ENCODE measurements at places on chromosomes 11 and 22. TPM values are rescaled to one million over a fixed set of nuclear protein-coding genes. Genes with fewer than 3 reads are reported as not detected.

GRCh38 chr11:73759610-73760134 is 1.2 kb downstream of the RAB6A start:
- no peaks in the 10 kb centered on the region for H3K27me3 ChIP-seq
- no peaks in the 10 kb centered on the region for H3K36me3 ChIP-seq
- peak overlapping the region; percentile 89 for H3K27ac ChIP-seq
- H3K4me3 ChIP-seq: peak overlapping the region; percentile 93
- H3K4me1 ChIP-seq: peaks cover 44% of the 10 kb centered on the region

GRCh38 chr11:126951465-126951864 is 49.1 kb downstream of the KIRREL3 start:
- no peak overlapping the region for H3K4me3 ChIP-seq
- DNase-seq: no peak
- no peaks in the 10 kb centered on the region for H3K4me1 ChIP-seq
- no peaks in the 10 kb centered on the region for H3K27me3 ChIP-seq

DNA sequence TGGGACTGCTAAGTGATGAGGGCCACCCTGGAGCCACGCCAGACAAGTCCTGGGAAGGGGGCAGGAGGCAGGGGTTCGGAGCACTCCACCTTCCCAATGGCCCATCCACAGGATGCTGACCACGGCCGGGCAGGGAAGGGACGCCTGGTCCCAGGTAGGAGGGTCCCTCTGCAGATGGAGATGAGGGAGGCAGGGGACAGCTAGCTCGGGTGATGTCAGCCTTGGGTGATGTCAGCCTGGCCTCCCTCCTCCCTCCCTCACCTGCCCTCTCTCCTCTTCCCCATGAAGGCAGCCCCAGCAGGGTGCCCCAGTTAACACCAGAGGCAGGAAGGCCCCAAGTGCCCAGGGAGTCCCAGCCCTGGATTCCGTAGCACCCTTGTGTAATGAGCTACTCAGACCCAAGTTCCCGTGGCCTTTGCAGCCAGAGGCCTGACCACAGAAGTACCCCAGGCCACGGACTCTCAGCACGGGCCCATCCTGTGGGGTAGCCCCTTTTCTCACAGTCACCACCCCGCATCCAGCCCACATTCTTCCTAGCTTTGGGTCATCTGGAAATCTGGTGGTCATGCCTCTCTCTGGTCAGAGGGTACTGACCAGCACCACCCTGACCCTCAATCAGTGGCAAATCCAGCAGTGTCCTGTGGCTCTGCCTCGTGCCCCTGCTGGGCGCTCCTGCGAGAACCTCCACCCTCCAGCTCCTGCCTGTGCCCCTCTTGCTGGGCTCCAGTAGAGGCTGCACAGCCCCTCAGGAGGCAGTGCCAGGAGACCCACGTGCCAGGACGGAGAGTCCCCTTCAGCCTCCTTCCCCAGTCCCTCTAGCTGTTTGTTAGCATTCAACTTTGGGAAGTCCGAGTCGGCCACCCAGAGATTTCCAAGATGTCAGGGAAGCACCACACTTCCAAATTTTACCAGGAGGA is 47.4 kb downstream of the SHANK2 start:
- H3K27ac ChIP-seq: no peak overlapping the region
- H3K27me3 ChIP-seq: no peaks in the 10 kb centered on the region
- no peak overlapping the region for H3K4me3 ChIP-seq
- DNase-seq: no peak

GRCh38 chr22:27792452-27793161 is 8.9 kb downstream of the MN1 start:
- no peaks in the 10 kb centered on the region for H3K36me3 ChIP-seq
- H3K4me1 ChIP-seq: no peaks in the 10 kb centered on the region
- H3K4me3 ChIP-seq: no peak overlapping the region

GRCh38 chr11:125404811-125405790 is 91.0 kb downstream of the FEZ1 start:
- H3K36me3 ChIP-seq: no peaks in the 10 kb centered on the region
- H3K4me1 ChIP-seq: no peaks in the 10 kb centered on the region
- H3K4me3 ChIP-seq: no peak overlapping the region
- H3K27ac ChIP-seq: no peak overlapping the region

DNA sequence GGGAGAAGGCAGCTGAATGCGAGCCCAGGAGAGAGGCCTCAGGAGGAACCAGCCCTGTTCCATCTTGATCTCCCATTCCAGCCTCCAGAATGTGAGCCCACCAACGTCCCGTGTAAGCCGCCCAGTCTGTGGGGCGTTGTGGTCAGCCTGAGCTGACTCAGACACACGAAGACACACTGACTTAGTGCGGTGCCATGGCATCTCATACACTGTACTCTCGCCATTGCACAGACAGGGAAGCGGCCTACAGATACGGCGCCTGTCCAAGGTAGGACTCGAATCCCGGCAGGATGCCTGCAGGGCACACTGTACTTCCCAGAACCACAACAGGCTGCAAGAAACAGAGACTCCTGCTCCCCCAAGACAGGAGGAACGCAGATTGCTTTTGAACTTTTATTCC is 179.6 kb downstream of the CTTN start:
- H3K4me3 ChIP-seq: no peak overlapping the region
- H3K36me3 ChIP-seq: no peaks in the 10 kb centered on the region
- H3K27me3 ChIP-seq: no peaks in the 10 kb centered on the region
- no peak for DNase-seq
- H3K27ac ChIP-seq: no peak overlapping the region

DNA sequence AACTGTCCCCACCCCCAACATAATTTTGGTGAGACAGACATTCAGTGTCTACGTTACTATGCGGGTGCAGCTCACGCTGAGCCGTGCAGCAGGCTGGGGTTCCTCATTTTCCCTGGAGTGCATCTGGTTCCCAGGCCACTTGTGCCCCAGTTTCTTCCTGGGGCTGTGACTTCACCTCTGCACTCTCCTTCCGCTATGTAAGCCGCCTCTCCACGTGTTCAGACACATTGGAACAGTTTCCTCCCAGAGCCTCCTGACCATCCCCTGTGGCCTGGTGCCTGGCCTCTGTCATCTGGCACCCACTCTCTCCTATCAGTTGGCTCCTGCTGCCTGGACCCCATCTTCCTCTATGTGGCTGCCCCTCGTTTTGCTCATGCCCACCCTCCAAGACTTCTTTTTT is 46.2 kb upstream of the A4GALT start:
- H3K4me3 ChIP-seq: no peak overlapping the region
- peak; percentile 18 for DNase-seq

DNA sequence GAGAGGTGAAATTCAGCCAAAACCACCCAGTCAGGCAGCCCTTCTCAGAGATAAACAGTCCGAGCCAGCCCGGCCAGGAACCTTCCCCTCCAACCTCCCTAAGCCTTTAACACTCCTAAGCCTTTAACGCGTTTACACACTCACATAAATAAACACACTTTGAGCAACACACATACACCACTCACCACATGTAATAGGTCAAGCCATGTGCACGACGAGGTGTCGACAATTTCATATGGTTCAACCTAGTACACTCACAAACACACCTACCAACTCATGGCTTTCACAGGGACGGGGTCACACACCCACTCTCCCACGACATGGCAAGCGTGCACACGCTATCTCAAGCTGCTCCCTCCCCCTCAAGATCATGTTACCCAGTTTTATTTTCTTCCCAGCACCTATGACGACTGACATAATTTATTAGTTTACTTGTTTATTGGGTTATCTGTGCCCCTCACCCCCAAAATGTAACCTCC is 15.5 kb downstream of the SLC43A1 start:
- no peak overlapping the region for H3K4me3 ChIP-seq
- peaks cover 36% of the 10 kb centered on the region for H3K36me3 ChIP-seq

DNA sequence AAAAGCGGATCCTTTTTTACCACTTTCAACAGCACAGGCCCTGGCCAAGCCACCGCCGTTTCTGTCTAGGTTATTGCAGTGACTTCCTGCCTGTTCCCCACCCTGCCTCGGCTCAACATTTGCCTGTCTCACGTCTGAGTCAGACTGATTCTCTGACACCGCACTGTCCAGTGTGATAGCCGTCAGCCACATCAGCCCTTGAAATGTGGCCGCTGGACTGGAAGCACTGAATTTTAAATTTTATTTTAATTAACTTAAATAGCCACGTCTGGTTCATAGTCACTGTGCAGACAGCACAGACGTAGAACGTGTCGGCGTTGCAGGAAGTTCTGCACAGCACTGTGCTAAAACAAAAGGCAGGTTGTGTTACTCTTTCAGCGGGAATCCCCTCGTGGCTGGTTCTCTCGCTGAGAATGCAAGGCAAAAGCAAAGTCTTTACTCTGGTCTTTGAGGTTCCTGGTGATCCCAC is 56.3 kb upstream of the ADSL start:
- DNase-seq: peak; percentile 46
- H3K36me3 ChIP-seq: peaks cover 96% of the 10 kb centered on the region
- no peaks in the 10 kb centered on the region for H3K4me1 ChIP-seq
- H3K4me3 ChIP-seq: no peak overlapping the region

DNA sequence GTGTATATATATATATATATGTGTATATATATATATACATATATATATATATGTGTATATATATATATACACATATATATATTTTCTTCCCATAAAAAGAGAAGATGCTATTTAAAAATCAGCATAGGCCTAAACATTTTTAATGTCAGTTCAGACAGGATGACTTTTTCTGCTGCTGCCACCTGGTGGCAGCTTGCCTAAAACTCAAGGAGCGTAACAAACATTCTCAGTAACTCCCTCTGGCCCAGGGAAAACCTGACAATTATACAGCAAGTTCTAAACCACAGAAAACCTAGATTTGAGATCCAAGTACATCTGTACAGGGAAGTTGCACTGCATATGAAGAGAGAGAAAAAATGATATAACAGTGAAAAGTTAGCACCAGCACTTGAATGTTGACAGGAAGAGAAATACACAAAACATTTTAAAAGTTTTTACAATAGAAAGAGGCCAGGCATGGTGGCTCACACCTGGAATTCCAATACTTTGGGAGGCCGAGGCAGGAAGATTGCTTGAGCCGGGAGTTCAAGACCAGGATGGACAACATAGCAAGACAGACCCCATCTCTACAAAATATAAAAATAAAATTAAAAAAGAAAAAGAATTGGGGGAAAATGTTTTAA is 16.6 kb downstream of the OR8A1 start:
- H3K36me3 ChIP-seq: no peaks in the 10 kb centered on the region
- H3K27me3 ChIP-seq: no peaks in the 10 kb centered on the region
- H3K27ac ChIP-seq: no peak overlapping the region

DNA sequence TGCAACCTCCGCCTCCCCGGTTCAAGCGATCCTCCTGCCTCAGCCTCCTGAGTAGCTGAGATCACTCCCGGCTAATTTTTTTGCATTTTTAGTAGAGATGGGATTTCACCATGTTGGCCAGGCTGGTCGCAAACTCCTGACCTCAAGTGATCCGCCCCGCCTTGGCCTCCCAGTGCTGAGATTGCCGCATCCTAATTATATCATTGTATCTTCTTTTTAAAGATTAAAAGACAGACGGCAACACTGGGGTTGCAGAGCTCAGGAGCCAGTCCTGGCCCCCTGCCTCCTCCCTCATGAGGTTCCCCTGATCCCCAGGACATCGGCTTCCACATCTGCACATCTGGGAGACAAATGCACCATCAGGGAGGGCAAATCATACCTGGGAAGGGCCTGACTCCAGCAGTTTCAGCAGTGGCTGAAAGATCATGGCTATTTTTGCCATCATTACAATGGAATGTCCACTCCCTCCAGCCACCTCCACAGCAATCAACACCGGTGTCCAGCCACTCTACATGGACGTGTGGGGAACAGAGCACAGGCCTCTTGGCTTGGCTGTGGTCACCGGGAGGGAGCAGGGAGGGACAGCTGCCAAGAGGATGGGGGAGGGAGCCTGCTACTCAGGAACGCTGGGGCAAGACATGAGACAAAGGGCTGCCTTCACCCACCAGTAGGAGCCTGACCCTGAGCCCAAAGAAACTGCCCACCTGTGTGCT is 9.2 kb upstream of the CELSR1 start:
- no peaks in the 10 kb centered on the region for H3K36me3 ChIP-seq
- no peak for DNase-seq
- H3K27ac ChIP-seq: no peak overlapping the region
- H3K27me3 ChIP-seq: no peaks in the 10 kb centered on the region
- H3K4me1 ChIP-seq: peaks cover 7% of the 10 kb centered on the region

GRCh38 chr11:77726524-77726923 is 88.9 kb upstream of the CLNS1A start:
- H3K36me3 ChIP-seq: peaks cover 29% of the 10 kb centered on the region
- H3K27me3 ChIP-seq: no peaks in the 10 kb centered on the region
- DNase-seq: no peak
- no peaks in the 10 kb centered on the region for H3K4me1 ChIP-seq
- no peak overlapping the region for H3K27ac ChIP-seq

- H3K27ac ChIP-seq: no peak overlapping the region
- no peak for DNase-seq
- no peaks in the 10 kb centered on the region for H3K36me3 ChIP-seq
- no peak overlapping the region for H3K4me3 ChIP-seq
- no peaks in the 10 kb centered on the region for H3K4me1 ChIP-seq
Observed at GRCh38 chr22:27541836-27542235, 259.7 kb downstream of the MN1 start.

- H3K36me3 ChIP-seq: peaks cover 57% of the 10 kb centered on the region
- peaks cover 47% of the 10 kb centered on the region for H3K4me1 ChIP-seq
- H3K4me3 ChIP-seq: no peak overlapping the region
- DNase-seq: no peak
- no peaks in the 10 kb centered on the region for H3K27me3 ChIP-seq
- no peak overlapping the region for H3K27ac ChIP-seq
Observed at GRCh38 chr11:64356498-64357411, 2.2 kb upstream of the RPS6KA4 start.

DNA sequence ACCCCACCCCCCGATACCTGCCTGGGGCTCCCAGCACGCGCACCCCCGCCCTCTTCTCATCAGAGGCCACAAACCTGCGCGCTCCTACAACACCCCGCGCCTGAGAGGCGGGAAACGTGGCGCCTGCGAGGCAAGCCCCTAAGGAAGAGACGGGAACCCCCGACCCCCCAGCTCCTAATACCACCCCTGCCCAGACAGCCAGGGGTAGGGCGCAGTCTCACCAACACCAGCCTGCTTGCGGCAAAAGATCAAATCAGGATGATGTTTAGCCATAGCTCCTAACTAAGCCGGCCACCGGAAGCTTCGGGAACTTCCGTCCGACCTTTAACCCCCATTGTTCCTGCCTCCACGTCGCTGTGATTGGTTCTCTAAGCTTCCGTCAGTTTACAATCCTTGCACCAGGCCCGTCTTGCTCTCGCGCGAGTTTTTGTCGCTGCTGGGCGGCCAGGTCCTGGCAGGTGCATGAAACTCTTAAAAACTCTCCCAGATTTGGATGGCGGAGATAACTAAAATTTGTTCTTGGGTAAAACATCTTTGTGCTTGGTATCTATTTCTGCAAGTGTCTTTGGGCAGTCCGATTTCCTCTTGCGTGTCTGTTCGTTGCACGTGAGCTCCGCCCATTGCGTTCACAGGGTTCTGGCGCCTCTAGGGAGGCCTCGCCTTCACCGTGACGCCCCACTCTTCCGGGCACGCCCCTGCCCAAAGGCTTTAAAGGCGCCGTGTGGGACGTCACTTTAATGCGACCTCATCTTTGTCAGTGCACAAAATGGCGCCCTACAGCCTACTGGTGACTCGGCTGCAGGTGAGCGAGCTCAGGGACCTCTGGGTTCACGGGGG is at the start of the genes ACO2 and PHF5A:
TSS of gene ACO2 (plus strand) at position 737 of the 837 bp plus-strand sequence. CDS start at position 767, 30 bp downstream.
TSS of gene PHF5A (minus strand) at position 312 of the 837 bp plus-strand sequence. CDS start at position 273, 39 bp downstream.
- H3K27me3 ChIP-seq: no peaks in the 10 kb centered on the region
- H3K4me1 ChIP-seq: peaks cover 16% of the 10 kb centered on the region
- H3K4me3 ChIP-seq: peak within 1 kb of the TSS; percentile 70
- DNase-seq: peak; percentile 97
- peak within 1 kb of the TSS; percentile 99 for H3K27ac ChIP-seq

GRCh38 chr22:21025266-21025665 is 7.1 kb downstream of the SLC7A4 start:
- no peaks in the 10 kb centered on the region for H3K4me1 ChIP-seq
- H3K36me3 ChIP-seq: no peaks in the 10 kb centered on the region
- H3K4me3 ChIP-seq: no peak overlapping the region
- no peaks in the 10 kb centered on the region for H3K27me3 ChIP-seq

The DESI1 gene
- 22.5 TPM for polyA plus RNA-seq

The ATG16L2 gene
- polyA plus RNA-seq: 36.9 TPM

The SLC7A4 gene
- not detected for polyA plus RNA-seq

The SLC22A6 gene
- polyA plus RNA-seq: not detected

The MAP6 gene
- polyA plus RNA-seq: not detected

The SMDT1 gene
- 180 TPM for polyA plus RNA-seq
